ENCODE measurements at places on chromosomes 2 and 18. TPM values are rescaled to one million over a fixed set of nuclear protein-coding genes. Genes with fewer than 3 reads are reported as not detected.

Gene SPAST
- total RNA-seq: 41.0 TPM

Gene SCYGR4
- not detected for total RNA-seq

Gene GPR45
- 0.43 TPM for total RNA-seq

DNA sequence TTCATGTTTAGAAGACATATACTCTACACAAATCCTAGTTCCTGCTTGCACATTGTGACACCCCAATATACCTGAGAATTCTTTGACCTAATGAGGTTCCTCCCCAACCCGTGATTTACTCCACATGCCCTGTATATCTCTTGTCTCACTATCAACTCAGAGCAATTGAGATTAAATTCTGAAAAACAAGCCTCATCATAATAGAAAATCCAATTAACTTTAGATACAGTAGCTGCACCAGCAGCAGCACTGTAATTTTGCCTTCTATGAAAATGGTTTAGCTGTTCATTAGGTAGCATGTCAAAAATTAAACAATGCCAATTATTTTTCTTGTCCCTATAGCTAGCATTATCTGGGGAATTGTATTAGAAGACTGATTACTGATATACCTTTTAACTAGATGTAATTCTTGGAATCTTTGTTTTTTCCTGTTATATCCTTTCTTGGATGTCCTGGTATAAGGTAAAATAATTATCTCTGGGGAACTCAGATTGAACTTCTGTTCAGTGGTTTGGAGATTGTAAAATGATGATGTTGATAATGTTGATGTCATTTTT is 218.9 kb upstream of the TANK start:
- no peak overlapping the region for H3K4me3 ChIP-seq
- no peaks in the 10 kb centered on the region for H3K36me3 ChIP-seq
- no peaks in the 10 kb centered on the region for H3K4me1 ChIP-seq

DNA sequence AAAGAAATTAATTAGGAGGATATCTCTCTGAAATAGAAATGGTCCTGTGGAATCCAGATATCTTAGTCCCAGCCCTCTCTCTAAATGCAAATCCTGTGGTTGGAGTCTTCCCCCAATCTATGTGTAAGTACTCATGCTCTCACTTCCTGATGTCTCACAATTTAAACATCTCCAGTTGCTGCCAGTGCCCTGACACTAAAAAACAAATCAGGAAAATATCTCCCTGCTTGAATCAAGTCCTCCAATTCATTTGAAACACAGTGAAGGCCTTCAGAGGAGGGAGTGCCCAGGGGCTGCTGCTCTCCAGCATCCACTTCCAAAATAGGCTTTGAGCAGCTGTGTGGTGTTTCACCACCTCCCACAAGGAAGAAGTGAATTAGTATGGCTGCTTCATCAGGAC is 413.8 kb downstream of the RAD51AP2 start:
- peaks cover 26% of the 10 kb centered on the region for H3K4me1 ChIP-seq
- H3K27me3 ChIP-seq: no peaks in the 10 kb centered on the region
- no peaks in the 10 kb centered on the region for H3K36me3 ChIP-seq
- DNase-seq: peak; percentile 15

- H3K4me3 ChIP-seq: no peak overlapping the region
- H3K27ac ChIP-seq: no peak overlapping the region
- H3K4me1 ChIP-seq: no peaks in the 10 kb centered on the region
- peaks cover 44% of the 10 kb centered on the region for H3K36me3 ChIP-seq
Measured at GRCh38 chr2:200944467-200945394, 18.7 kb downstream of the ORC2 start.

All from SJCRH30 (cell line).